ENCODE measurements at places on chromosomes 6 and 20.

- DNase-seq = no peak
Measured at GRCh38 chr6:153090241-153090930, 40.7 kb downstream of the RGS17 start.

DNA sequence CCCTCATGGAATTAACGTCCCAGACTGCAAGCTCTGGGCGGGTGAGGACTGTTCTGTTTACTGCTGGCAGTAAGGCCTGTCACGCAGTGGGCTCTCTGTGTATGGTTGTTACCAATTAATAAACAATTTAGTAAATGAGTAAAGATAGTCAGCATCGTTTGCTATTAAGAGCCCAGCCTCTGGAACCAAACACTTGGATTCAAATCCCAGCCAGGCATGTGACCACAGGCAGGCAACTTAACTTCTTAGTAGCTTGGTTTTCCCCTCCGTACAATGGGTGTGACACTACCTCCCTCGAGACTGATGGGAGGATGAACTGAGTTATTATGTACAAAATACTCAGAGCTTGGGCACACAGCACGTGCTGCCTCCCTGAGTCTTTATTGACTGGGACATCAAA lies 137.7 kb upstream of the ARMC2 start:
- DNase-seq = no peak

DNA sequence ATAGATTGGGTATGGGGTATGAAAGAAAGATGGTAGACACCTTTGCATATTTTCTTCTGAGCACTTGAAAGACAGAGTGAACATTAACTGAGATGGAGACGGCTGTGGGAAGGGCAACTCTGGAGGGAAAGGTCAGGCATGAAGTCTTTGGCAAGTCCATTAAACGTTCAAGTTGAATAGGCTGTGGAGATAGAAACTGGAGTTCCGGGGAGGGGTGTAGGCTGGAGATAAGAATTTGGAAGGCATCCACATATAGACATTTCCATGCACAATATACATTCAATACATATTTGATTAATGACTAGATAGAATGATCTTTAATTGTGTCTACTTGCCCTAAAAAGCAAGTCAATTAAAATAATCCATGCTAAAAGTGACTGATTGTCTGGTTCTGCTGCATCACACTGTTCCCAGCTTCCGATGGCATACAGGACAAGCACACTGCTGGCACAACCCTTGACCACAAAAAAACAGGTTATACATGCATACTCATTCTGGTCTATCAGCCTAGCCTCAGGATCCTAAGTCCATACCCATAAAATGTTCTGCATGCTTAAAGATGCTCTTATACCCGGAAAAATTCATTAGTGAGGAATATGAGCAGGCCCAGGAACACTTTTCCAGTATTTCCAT lies 1.9 kb upstream of the MYLK4 start:
- DNase-seq = no peak

DNA sequence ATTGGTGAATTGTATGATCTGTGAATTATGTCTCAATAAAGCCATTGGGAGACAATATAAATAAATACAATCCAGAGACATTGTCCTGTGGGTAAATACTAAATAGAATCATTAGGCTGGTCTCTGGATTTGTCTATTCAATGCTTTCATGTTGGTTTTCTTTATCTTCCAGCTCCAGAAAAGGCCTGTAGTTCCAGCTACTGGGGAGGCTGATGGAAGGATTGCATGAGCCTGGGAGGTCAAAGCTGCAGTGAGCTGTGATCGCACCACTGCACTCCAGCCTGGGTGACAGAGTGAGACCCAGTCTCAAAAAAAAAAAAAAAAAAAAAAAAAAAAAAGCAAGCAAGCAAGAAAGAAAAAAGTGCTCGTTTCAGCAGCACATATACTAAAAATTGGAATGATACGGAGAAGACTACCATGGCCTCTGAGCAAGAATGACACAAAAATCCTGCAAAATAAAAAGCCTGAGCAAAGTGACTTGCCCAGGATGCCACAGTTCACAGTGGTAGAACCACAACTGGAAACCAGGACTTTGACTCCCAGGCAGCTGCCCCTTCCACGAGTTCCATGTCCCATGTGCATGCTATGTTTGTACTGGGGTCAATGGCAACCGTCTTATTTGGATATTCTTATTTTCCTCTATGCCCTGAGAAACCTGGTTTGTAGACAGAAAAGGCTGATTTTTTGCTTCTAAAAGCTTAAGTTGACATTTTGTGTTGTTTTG lies 33.6 kb upstream of the GMPR start:
- no peak for DNase-seq

DNA sequence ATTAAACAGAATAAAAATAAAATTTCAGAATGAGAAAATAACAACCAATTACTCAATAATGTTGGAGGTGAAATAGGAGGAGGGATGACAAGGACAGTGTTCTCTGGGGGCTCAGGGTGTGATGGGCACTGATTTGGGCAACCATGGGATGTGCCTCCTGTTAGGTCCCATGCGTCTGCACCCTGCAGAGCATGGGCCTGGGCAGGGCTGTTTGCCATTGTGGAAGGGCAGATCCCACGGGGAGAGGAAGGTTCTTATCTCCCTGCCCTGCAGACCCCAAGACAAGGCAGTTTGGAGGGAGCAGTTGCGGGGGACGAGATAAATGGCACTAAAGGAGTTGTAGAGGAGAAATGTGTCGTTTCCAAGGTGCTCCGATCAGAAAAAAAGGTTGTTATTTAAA lies 206.3 kb downstream of the THBS2 start:
- no peak for DNase-seq

DNA sequence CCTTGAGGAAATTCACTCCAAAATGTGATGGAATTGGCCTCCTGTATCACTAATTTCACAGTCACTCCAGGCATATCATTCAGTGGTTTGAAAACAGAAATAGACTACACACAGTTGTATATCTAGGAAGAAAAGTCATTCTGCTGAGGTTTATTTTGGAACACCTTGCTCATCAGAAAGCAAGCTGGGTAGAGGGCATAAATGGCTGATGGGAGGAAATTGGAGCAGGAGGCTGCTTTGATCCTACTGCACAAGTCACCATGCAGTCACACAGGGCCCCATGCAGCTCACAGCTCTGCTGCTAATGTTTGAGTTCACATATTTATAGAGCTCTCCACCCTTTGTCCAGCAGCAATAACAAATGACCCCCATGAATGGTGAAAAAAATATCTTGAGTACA lies 12.3 kb downstream of the NHLRC1 start:
- DNase-seq = no peak

DNA sequence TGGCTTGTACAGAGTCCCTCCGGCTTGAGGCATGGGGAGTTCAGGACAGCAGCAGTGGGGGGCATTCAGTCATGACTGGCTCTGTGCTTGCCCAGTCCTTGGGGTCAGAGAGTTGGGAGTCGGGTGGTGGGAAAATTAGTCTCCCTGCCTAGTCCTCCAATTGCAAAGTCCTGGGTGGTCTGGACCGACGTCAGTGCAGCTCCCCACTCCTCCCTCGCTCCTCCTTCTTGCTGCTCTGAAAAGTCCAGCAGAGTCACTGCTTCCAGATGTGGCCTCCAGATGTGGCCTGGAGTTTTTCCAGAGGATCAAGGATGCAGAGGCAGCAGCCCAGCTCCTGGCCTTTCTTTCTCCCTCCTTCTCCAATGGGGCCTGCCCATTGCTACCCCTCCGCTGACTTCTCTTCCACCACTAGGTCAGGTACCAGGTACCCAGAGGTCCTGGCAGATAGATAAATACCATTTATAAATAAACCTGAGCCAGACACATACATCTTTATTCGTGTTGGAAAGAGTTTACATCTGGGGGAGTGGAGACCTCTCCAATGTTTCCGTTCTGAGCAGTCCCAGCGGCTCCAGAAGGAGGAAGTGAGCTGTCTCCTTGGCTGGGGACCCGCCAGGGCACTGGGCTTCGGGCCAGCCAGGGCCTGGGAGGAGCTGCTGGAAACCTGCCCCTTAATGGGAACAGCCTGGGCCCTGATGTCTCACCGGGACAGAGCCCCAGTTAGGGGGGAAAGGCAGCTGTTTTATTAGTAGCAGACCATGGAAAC lies 49.0 kb upstream of the RNF24 start:
- DNase-seq = no peak

GRCh38 chr6:73073238-73073637 lies 152.1 kb downstream of the KHDC1L start:
- no peak for DNase-seq

Measured in progenitor cell of endocrine pancreas (in vitro differentiated cells).